ENCODE measurements at places on chromosomes 16 and 17.

DNA sequence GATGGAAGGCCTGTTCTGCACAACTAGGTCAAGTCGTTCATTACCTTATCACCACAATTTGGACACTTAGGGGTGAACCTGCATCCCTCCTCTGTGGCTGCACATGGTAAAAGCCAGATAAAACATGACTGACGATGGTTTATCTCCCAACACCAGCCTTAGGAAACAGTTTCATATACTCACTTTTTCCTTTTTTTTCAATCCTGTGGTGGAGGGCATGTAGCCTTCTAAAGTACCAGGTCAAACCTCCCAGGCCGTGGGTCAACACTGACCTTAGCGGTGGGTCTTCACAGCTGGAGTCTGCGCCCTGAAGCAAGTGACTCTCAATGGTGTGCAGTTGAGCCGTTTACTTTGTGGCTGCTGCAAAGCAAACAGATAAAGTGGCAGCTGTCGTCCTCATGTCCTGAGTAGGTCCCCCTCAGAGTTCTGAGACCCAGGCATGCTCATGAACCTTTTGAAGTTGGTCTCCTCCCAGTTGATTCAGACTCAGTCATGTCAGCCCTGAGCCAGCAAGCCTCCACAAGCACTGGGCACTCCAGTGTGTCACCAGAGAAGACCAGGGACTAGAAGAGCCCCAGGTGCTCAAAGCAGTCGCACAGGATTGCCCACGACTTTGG lies 5.9 kb downstream of the FAHD1 start:
- DNase-seq = no peak

DNA sequence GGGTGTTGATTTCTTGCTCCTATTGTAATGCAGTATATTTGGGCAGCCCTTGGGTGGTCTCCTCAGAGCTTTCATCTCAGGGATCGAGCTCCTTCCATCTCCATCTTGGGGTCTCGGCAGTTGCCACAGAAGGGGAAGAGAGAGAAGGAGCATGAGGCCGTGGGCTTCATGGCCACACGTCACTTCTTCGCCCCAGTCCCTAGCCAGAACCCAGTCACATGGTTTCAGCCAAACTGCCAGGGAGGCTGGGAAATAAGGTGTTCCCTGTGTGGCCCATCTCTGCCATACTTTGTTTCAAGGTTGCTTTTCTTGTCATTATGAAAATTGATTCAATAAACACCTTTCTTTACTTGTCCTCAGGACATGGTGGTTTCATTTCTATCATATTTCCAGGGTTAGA lies 68.4 kb upstream of the NKD1 start:
- DNase-seq = no peak

GRCh38 chr17:30965686-30966085 lies 5.2 kb upstream of the RNF135 start:
- DNase-seq = no peak

DNA sequence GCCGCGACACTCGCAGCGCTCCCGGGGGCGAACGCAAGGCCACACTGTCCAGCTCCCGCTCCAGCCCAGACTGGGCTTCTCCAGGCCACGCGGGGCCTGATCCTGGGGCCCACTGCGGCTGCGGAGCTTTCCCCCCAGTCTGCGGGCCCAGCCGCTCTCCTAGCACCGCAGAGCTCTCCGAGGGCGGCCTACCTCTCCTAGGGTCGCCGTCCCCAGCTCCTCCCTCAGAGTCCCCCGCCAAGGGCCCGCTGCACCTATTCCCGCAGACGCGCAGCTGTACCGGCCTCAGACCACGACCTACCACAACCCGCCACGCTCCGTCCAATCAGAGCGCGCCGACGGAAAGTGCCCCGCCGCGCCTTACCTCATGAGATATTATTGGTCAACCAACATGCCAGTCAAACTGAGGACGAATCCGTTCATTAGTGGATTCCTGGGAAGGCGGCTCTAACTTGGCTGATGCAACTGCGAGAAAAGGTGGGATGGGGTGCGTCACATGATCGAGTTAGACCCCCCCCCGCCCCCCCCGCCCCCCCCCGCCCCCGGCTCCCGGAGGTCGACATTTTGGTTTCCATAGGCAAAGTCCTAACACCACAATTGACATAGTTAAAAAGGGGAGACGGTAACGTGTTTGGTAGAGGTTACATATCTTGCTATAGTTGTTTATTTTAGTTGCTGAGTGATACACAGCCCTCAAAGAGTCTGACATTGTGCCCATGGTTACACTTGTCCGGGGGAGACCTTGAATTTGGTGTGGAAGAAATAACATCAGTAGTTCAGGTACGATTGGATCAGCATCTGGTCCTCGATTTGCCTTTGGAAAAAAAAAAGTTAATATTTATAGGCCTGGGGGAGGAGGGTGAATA lies at the start of gene AARS1:
AARS1 (minus strand) TSS at position 278 of the 866 bp plus-strand sequence. CDS start 6,743 bp downstream, outside the sequence.
- DNase-seq = peak; percentile 88

GRCh38 chr16:28292731-28293600 lies 641 bp downstream of the SBK1 start:
- DNase-seq = no peak

- DNase-seq = no peak
Measured at GRCh38 chr16:86969716-86970115, 347.5 kb downstream of the C16orf95 start.

DNA sequence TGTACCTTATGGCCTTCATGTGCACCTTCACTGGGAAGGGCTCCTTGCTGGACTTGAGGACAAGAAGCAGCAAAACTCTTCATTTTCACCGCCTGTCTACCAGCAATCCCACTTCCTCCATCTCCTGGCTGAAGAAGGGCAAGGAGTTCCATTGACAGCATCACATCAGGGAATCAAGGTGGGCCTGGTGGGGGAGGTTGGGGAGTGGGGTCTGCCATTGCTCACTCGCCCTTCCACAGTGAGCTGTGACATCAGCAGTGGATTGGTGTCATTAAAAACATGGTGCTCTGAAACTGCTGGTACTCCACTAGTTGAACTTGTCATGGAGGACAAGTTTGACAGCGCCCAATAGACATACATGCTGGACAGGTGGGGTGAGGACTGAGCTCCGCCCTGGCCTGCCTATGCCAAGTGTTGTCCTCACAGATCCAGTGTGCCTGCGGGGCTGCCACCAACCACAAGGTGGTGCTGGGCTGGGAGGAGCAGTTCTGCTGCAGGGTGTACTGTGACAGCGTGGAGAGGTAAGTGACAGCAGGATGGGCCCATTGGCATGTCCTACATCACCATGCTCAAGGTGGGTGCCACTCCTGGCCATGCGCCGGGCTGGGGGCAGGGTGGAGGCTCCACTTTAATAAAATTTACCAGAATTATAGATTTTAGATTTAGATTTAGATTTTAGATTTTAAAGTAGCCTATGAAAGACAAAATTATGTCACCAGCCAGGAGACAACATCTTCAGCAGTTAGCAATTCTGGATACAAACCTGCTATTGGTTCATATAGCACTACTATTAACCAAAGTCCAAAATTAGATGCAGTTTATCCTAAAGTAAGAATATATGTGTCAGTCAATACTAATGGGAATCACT lies 1729.1 kb downstream of the TP53TG3F start:
- no peak for DNase-seq

GRCh38 chr17:15432807-15433611 lies 34.4 kb downstream of the CDRT4 start:
- no peak for DNase-seq

DNA sequence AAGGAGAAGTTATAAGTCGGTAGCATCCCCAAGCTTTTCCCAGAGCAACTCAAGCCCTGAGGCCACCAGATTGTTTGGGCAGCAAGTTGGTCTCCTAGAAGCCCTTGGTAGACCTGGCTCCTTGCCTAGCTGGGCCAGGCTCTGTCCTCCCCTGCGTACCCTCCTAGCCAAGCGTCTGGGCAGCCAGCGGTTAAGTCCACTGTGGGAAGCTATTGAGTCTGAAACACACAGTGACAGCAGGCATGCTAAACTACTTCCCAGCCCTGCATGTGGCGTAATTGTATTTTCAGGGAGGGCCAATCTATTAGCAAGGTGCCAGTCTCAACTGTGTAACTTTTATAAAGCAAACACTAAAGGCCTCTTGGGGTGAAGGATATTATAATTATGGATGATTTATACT lies 419.1 kb upstream of the RBFOX1 start:
- no peak for DNase-seq

- no peak for DNase-seq
Measured at GRCh38 chr17:55731586-55732250, 9.1 kb upstream of the TMEM100 start.

DNA sequence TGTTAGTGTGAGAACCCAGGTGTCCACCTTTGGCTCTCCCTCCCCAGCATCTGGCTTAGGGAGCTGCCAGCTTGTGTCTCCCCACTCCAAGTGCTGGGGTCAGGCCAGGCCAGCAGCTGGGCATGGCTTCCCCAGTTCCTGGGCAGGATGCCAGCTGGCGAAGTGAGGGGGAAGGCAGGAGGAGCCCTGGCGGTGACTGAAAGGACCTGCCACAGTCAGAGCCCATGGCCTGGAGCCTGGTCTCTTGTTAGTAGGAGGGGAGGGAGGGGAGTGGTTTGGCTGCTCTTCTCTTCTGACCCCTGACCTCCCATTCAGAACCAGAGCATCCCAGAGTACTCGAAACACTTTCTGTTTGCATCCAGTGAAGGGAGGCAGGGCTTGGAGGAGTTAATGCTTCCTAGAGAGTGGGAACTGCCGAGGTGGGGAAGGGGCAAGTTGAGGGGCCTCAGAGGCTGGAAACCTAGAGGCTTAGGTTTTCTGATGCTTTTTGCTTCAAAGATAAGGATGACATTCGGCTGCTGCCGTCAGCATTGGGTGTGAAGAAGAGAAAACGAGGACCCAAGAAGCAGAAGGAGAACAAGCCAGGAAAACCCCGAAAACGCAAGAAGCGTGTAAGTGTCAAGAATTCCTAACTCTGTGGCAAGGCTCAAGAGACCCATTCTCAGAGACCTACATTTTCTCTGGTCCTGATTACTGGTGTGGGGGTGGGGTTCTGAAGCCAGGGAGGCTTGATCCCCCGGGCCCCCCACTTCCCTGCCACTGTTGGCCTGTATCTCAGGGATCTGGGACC lies 772 bp downstream of the CHD3 start:
- DNase-seq = no peak

DNA sequence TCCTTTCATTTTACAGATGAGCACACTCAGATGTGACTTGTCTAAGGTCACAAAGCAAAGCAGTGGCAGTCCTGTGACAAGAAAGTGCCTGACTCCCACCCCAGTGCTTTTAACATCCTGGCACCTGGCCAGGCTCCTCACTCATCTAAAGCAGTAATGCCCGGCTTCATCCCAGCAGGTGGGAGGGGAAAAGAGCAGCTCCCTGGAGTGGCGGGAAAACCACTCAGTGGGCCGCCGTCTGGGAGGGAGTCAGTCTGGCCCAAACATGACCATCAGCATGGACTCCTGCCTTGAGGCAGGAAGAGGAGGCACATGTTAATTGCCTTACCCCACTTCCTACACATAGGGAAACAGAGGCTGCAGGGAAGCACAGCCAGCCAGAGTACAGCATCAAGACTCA lies 2.6 kb downstream of the PCGF2 start:
- no peak for DNase-seq

DNA sequence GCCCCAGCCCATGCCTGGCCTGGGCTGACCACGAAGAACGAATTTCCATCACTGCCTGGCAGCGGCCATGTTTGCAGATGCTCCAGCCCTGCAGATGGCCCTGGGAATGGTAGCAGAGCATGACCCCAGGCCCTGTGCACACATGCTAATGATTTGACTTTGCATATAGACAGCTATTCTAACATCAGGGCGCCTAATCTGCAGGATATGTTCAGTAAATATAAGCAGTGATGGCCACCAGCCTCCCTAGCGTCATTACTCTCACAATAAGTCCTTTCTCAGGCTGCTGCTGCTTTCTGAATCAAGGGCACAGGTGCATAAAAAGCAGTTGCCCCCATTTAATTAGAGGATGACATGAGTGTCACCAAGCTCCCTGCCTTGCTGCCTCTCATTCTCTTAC lies 24.2 kb downstream of the DNAH9 start:
- no peak for DNase-seq

Measured in stimulated activated CD8-positive, alpha-beta memory T cell treated with anti-CD3 and anti-CD28 coated beads, Interleukin-2, amount 100 ng/mL, for 48 hours (primary cell).